GM03348 (cell line): ENCODE measurements at places on chromosomes 2 and 18.

GRCh38 chr2:85707304-85707703 lies 13.1 kb downstream of the GNLY start:
- peak; percentile 78 for DNase-seq

DNA sequence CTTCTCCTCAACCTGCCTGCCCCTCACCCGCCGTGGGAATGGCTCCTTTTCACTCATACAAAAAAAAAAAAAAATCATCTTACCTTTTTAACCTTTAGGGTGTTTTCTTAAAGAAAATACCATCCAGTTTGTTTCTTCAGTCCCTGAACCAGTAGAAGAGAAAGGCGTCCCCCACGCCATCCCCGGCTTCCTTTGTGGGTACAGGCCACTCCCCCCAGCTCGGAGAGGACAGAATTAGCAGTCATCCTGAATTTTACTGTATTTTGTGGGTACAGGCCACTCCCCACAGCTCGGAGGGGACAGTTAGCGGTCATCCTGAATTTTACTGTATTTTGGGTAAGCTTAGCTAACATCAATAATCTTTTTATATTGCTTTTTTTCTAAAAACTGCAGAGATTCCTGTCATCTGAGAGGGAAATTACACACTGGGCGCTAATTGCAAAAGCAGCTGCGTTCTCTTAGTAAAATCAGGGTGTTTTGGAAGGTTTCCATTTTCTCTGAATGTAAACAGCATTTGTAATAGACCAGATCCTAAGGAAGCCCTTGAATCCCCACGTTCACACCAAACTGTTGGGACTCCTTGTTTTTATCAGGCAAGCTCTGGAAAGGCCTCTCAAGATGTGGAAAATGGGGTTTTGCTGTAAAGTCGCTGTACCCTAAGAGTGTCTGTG lies 72.5 kb downstream of the NFATC1 start:
- DNase-seq = no peak

GRCh38 chr18:9810299-9810698 lies 75.5 kb upstream of the TXNDC2 start:
- no peak for DNase-seq

DNA sequence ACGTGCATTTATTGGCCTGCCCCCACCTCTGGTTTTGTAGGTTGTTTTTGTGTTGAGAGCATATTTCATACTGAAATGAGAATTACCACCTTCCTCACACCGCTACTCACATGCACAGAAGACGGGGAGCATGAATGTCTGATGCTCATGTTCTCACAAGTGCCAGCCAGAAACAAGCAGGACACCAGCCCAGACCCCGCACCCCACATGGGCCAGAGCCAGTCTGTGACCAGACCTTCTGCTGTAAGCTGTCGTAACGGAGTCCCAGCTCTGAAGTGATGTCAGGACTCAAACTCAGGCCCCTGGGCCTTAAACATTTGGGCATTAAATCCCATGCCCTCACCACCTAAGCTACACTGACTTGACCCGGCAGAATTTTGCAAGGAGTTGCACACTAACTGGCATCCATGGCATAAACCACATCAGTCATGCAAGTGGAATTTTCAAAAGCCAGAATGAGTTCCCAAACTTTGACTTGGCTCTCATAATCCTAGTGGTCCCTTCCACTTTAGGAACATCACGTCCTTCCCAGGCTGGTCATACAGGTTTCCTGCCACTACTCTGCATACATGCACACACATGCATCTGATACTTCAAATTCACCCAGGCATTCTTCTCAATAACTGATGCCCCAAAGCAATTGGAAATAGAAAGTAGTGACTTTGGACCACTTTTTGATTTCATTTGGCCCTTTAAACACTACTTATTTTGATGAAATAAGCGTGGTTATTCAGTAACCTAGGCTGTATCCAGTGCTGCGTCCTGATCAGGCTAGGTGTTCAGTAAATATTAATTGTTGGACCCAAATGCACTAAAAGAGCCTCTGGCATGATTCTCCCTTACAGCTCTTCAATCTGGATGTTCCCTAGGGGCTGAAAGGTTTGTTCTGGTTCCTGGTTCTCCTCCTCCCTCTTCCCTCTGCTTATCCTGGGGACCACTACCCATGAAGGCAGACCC lies 223.1 kb upstream of the ID2 start:
- no peak for DNase-seq

DNA sequence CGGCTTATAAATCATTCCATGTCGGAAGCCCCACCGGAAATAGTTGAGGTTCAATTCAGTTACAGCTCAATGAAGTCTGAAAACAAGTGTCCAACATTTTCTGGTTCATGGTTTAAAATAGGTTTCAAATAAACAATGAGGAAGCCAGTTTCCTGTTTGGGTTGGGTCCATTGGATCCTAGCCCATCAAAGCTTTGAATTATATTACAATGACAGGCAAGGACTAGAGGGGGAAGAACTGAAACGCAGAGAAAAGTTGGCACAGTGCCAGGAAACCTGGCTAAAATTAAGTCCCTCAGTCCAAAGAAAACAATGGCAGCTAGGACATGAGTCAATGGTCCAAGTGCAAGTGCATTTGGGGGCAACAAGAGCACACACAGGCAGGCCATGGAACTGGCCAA lies 32.0 kb downstream of the SLC14A1 start:
- no peak for DNase-seq

GRCh38 chr2:176187899-176188773 lies at the start of gene HOXD1:
Gene HOXD1, plus strand, starts transcription at chr2:176188668. Its CDS starts 134 bp downstream, at chr2:176188802.
- peak; percentile 97 for DNase-seq

GRCh38 chr2:142112757-142113221 lies 18.0 kb downstream of the LRP1B start:
- no peak for DNase-seq

DNA sequence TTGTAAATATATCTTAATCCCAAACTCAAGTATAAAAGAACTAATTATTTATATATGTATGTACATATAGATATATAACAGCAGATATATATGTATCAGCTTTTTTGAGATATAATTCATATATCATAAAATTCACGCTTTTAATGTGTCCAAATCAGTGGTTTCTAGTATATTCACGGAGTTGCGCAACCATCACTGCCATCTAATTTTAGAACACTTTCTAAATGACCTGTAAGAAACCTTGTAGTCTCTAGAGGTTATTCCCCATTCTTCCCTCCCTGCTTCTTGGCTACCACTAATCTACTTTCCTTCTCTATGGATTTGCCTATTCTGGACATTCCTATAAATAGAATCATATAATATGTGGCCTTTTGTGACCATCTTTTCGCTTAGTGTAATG lies 163.5 kb upstream of the TCF4 start:
- DNase-seq = no peak

DNA sequence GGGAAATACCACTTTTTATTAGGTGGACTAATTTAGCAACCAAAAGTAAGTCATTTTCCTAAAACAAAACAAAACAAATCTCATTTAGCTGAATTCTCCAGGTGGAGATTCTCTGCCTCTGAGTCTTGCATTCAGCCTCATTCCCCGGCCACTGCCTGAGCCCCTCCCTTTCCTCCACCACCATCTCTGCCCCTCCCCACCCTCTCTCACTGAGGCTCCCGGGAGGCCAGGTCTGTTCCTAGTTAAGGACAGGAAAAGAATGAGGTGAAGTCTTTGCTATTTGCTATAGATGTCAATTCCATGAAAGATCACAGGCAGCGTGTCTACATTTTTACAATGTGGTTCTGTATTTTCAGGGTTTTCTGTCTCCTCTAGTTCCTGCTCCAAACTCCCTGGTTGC lies 83.0 kb upstream of the SOX11 start:
- DNase-seq = no peak

- no peak for DNase-seq
These were observed 308.4 kb upstream of the CDH2 start for GRCh38 chr18:28485210-28485801.

DNA sequence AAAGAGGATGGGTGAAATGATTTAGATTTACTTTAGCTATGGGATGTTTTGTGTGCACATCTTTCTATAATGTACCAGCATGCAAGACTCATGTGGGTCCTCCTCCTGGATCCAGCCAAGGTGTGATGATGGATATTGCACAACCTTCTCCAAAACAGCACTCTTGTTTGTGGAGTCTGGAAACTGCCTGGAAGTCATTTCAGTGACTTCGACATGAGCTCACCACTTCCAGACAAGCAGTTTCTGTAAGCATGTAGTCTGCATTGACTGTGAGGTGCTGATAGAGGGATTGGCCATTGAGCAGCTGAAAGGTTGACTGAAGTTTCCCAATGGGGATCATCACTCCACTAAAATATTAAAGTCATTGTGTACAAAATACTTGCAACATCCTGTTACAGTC lies 154.0 kb downstream of the TRIB2 start:
- no peak for DNase-seq

GRCh38 chr2:239583171-239583878 lies 182.5 kb upstream of the HDAC4 start:
- no peak for DNase-seq

- no peak for DNase-seq
These were observed 7.8 kb downstream of the MTHFD2 start for GRCh38 chr2:74206180-74206688.

GRCh38 chr2:239979243-239980023 lies 45.7 kb downstream of the NDUFA10 start:
- peak; percentile 70 for DNase-seq

- no peak for DNase-seq
These were observed 5.7 kb upstream of the CHN1 start for GRCh38 chr2:175010848-175011254.

- DNase-seq = no peak
These were observed 229.2 kb downstream of the GALR1 start for GRCh38 chr18:77478646-77479442.

DNA sequence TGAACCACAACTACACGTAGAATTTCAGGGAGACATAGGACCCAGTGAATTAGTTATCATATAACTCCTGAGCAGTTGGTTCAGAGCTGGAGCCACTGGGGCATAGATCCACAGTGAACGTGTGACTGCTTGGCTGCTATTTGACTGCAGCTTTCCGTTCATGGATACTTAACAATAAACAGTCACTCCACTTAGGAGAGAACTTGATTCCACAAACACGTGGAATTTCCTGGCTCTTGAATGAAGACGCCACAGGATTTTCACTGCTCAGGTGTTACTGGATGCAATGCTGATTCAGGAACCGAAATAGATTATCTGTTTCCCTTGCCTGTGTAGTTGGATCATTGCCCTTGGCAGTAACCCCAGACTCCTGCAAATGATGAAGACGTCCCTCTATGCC lies 679.1 kb upstream of the ZEB2 start:
- no peak for DNase-seq

GRCh38 chr2:3299130-3299529 lies 78.5 kb downstream of the EIPR1 start:
- DNase-seq = no peak

- no peak for DNase-seq
These were observed 57.1 kb upstream of the OTOF start for GRCh38 chr2:26534865-26535662.

DNA sequence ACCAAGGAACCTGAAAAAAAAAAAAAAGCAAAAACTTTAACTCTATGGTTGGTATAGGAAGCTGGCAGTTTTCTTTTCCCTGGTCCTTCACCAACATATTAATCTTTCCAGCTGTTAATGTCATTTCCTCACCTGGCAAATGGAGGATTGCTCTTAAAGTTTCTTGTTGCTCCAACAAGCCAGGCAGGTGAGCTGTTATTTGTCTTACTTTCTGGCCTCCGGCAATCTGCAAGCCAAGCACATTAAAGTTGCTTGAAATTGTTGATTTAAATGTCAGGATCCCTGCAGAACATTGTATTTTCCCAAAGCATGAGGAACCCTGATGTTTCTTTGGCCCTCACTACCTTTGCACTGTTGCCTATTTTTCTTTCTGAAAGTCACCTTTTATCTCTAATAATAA lies 664.9 kb downstream of the METTL4 start:
- no peak for DNase-seq

- no peak for DNase-seq
These were observed 24.1 kb downstream of the TRABD2A start for GRCh38 chr2:84856787-84857186.

GRCh38 chr18:419541-420175 lies 80.8 kb downstream of the COLEC12 start:
- DNase-seq = no peak

DNA sequence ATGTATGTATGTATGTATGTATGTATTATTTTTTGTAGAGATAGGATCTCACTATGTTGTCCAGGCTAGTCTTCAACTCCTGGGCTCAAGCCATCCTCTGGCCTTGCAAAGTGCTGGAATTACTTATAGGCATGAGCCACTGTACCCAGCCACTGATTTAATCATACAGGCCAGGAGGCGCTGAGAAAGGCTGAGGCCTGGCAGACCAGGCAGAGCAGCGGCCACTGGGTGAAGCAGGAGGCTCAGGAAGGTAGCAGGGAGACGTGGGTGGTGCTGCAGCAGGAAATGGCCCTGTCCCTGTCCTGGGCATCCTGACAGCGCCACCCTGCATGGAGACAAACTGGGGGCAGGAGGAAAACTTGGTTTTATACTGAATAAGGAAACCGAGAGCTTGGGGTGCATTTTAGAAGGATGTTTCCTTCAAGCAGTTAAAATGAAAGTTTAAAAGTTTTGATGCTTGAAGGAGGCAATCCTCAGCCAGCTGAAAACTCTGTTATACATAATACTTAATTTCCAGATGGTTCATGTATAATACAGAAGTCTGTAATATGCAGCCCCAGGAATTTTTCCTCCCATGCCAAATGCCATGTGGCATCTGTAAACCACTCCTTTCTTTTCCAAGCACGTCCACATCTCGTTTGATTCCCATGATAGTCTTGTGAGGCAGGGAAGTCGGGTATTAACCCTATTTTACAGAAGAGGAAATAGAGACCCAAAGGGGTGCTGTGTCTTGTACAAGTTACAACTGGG lies 182.4 kb downstream of the CELF4 start:
- DNase-seq = no peak

DNA sequence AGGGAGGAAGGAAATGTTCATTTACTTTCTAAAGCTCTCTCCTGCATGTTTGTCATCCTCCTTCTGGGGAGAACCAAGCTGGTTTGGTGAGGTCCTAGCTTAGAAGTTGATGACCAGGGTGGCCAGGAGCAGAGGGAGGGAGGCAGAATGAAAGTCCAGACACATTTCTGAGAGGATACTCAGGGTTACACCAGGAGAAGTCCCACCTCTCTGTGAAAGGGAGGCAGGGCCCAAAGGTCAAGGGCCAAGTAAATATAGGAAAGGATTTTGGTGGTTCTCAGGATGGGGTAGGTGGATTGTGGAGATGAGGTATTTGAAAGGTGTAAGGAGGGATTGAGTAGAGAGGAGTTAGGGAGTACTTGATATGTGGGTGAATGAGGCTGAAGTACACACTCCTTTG lies 58.0 kb upstream of the FBXO11 start:
- DNase-seq = no peak

GRCh38 chr2:224925061-224925809 lies 117.0 kb downstream of the DOCK10 start:
- no peak for DNase-seq

DNA sequence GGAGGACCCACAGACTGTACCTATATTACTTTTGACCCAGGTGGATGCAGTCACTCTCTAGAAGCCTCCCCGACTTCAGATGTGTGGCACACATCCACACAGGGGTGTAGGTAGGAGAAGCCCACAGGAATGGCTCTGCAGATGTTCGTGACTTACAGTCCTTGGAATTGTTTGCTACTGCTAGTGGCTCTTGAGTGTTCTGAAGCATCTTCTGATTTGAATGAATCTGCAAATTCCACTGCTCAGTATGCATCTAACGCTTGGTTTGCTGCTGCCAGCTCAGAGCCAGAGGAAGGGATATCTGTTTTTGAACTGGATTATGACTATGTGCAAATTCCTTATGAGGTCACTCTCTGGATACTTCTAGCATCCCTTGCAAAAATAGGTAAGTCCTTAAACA lies 605 bp downstream of the SLC9A4 start:
- DNase-seq = no peak

- no peak for DNase-seq
These were observed 63.4 kb downstream of the OLA1 start for GRCh38 chr2:174184915-174185314.
